ENCODE measurements at places on chromosomes 13 and 19.
A peak's percentile ranks its signal among the peaks of the same experiment; 100 is the strongest.

GRCh38 chr13:30746791-30747190 lies 11.4 kb downstream of the ALOX5AP start:
- DNase-seq, result no peak

DNA sequence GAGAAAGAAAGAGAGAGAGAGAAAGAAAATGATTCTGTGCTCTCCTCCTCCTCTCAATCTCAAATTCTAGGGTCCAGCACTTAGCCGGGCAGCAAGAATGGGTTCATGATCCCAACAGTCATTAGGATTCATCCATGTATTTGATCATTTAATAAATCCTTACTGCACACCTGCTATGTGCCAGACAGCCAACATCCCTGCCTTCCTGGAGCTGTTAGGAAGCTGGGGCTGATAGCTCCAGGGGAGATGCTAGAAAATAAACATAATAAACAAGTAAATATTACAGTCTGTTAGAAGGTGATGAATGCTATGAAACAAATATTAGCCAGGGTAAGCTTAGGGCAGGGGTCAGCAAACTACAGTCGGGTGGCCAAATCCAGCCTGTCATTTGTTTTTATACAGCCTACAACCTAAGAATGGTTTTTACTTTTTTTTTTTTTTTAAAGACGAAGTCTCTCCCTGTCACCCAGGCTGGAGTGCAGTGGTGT lies 9.9 kb upstream of the ACP7 start:
- DNase-seq, result no peak

DNA sequence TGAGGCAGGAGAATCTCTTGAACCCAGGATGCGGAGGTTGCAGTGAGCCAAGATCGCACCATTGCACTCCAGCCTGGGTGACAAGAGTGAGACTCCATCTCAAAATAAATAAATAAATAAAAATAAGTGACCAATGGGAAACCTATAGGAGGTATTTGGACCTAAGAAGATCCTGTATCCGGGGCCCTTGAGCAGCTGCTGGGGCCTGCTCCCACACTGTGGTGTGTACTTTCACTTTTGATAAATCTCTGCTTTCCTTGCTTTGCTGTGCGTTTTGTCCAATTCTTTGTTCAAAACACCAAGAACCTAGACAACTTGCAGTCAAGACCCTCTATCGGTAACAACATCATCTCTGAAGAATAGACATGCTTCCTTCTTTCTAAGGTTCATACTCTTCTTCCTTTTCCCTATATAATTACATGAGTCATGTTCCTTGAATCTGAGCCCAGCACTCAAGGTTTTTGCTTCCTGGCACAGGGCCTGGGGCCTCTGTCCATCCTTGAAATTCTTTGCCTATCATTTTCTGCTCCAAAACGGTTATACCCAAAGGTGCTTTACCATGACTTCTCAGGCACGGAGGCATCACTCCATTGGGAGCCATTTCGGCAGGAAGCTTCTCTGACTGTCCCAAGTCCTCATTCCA lies 14.2 kb upstream of the PNMA8C start:
- peak; percentile 84 for DNase-seq

DNA sequence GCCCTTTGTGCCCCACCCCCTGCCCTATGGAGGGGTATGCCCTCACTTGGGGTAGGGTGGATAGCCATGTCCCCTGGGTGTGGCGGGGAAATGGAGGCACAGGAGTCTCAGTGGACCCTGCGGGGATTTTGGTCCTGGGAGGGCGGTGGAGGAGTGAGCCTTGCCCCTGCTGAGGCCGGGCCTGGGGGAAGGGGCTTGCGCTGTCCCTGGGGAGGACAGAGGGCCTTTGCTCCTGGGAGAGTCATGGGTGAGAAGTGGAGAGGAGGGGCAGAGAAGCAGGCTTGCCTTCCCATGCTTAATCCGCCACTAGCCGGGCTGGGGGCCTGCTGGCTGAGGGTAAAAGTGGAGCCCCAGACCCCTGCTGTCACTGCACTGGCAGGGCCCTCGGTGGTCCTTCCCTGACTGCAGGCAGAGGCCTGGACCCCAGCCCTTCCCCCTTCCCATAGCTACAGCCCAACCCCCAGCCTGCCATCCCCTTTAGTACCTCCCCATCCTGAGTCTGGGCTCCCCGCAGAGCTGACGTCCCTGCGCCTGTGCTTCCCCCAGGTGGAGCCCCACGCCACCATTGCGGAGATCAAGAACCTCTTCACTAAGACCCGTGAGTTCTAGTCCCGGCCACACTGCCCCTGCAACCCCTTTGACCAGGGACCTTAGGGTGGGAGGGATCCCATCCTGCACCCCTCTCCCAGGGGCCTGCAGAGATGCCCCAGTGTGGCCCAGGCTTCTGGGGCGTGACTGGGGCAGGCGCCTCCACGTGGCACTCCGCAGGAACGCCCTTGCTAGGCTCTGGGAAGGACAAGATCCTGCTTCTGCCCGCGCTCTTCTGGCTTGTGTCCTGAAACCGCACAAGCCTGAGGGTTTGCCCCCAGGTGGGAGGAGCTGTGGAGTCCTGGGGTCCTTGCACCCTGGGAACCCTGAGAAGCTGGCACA lies 8.9 kb downstream of the NDUFB7 start:
- no peak for DNase-seq

DNA sequence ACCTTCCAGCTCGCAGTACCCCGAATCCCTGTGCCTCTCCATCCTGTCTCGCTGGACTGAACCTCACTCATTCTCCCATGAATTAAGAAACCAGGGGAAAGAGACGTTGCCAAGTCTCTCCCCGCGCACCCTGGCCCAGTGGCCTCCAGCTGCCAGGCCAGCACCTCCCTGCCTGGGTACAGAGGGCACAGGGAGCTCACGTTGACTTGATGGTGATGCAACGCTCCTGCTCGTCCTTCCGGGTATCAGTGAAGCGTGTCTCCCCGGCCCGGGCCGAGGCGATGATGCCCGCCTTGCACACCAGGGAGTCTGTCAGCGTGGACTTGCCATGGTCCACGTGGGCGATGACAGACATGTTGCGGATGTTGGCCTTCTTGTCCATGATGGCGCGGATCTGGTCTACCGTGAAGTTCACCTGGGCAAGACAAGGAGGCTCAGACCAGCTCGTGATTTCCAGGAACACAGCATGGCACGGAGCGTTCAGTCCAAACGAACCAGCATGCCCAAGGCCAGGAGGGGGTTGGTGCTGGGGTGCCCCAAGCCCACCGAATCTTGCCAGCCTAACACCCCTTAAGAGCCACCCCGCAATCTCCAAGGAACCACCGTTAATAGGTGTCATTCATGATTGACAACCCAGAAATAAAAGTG lies 1.2 kb downstream of the EEF2 start:
- DNase-seq, result peak; percentile 68

GRCh38 chr13:102395174-102395573 lies 6.7 kb downstream of the FGF14 start:
- DNase-seq, result no peak

All from adipocyte (in vitro differentiated cells).